Head of caudate nucleus (tissue), 42 donors: ENCODE measurements at places on chromosomes 4 and X.
A peak's percentile ranks its signal among the peaks of the same experiment; 100 is the strongest.

DNA sequence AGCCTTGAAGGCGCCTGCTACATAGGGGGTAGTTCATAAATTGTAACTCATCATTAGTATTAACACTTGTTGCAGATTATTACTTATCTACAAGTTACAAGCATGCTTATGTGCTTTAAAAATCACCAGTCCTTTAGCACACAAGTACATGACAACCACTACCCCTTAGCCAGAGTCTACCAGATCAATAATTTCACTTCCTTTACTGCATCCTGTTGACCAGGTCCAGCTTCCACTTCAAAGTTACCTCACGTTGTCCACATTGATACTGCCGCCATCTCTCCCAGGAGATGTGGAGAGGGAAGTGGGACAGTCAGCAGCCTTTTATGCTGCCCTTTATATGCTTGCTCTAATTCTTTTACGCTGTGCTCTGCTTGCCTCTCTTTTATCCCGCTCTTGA, 231.3 kb upstream of the CXXC4 start:
- no peak for DNase-seq

- no peak for DNase-seq
Measured at GRCh38 chr4:70666369-70666768, at the start of gene JCHAIN. Gene JCHAIN, minus strand, starts transcription at chr4:70666508. Its CDS starts 18 bp downstream, at chr4:70666490.

- no peak for DNase-seq
Measured at GRCh38 chrX:132836471-132836870, 122.0 kb downstream of the HS6ST2 start.

DNA sequence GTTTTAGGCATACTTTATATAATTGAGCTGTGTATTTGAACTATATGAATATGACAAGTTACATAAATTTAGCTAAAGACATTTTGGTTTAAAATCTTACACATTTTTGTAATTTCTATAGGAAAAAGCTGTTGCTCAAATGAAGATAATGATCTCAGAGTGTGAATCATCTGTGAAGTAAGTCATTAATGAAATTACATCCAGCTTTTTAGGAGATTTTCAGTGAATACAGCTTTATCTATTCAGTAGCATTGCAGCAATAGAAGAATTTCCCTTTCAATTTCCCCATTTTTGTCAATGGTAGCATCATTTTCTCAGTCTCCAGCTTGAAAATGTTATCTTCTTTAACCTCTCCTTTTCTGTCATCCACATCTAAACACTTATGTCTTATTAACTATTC, 59.5 kb downstream of the CEP135 start:
- no peak for DNase-seq

DNA sequence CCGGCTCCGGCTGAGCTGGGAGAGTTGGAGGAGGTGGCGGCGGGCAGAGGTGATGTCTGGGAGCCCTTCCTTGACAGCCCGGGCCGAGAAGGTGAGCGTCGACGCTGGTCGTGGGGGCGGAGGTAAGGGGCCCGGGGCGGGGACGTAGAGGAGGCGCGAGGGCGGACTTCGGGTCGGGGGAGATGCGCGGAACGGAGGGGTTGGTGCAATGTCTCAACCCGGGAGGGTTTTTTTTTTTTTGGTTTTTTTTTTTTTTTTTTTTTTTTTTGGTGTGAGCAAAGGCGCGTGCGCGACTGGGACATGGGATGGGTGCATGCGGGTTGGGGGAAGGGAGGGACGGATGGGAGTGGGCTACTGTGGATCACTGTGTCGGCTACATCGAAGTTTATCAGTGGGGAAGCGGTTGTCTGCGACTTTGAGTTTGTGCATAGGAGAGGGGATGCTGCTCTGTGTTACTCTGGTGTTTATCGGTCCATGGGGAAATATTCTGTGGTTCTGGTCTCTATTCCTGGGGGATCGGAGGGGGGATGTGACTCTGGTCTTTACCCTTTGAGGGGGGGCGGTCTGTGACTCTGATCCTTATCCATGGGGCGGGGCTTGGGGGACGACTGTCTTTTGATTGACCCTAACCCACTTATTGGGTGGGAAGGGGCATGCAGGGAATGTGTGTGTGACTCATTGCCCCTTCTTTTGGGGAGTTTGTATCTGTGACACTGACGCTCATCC, 537 bp downstream of the RBM10 start:
- no peak for DNase-seq

DNA sequence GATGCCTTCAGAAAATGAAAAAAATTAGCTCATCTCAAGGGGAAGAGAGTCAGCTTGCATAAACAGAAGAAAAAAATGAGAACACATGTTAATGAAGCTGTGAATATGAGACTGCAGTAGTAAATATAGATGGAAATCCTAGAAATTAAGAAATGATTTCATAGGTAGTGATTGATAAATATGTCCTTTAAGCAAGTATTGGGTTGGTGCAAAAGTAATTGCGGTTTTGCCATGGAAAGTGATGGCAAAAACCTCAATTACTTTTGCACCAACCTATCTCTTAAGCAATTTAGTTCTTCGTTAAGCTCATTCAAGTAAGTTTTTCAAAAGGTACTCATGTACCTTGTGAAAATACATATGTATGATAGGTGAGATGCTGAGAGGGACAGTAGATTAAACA, 400.9 kb downstream of the SH2D1A start:
- no peak for DNase-seq

GRCh38 chr4:102466298-102466697, 34.9 kb upstream of the NFKB1 start:
- no peak for DNase-seq

DNA sequence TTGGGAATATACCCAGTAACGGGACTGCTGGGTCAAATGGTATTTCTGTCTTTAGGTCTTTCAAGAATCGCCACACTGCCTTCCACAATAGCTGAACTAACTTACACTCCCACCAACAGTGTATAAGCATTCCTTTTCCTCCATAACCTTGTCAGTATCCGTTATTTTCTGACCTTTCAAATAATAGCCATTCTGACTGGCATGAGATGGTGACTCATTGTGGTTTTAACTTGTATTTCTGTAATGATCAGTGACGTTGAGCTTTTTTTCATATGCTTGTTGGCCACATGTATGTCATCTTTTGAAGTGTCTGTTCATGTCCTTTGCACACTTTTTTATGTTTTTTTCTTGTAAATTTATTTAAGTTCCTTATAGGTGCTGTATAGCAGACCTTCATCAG, 81.2 kb downstream of the ADAM29 start:
- no peak for DNase-seq

- no peak for DNase-seq
Measured at GRCh38 chr4:5988086-5988845, 30.0 kb downstream of the C4orf50 start.

- no peak for DNase-seq
Measured at GRCh38 chr4:188941524-188942119, 802.4 kb downstream of the TRIML1 start.

DNA sequence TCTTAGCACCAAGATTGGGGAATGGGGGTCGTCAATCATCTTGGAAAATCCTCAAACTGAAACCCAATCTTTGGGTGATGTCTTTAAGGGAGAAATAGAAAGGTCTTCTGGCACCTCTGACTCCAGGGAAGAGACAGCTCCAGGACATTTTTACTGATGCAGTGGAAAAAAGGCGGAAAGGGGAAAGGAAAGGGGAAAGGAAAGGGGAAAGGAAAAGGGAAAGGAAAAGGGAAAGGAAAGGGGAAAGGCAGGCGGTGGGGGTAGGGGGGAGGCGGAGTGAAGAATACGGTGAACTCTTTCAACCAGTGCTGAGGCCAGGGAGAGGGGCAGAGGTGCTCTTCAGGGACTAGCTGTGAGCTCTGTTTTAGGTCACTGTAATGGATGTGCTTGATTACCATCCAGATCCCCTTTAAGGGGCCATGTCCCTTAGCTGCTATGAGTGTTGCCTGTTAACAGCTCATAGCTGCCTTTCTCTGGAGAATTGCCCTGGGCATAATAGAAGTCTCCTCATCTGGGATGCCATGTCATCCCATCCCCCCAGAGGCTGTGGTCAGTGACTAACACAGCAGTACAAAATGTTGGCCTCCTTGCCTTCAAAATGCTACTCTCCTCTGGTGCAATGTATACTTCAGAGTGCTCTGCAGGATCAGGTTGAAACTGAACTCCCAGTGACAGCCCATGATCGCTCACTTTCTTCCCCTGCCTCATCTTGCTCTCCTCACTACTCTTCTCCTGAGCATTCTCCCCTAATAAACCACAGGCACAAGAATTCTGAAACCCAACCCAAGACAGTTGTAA, 92.4 kb upstream of the AP1S2 start:
- DNase-seq: no peak

GRCh38 chr4:51895158-51895557, 52.2 kb downstream of the DCUN1D4 start:
- DNase-seq: no peak

DNA sequence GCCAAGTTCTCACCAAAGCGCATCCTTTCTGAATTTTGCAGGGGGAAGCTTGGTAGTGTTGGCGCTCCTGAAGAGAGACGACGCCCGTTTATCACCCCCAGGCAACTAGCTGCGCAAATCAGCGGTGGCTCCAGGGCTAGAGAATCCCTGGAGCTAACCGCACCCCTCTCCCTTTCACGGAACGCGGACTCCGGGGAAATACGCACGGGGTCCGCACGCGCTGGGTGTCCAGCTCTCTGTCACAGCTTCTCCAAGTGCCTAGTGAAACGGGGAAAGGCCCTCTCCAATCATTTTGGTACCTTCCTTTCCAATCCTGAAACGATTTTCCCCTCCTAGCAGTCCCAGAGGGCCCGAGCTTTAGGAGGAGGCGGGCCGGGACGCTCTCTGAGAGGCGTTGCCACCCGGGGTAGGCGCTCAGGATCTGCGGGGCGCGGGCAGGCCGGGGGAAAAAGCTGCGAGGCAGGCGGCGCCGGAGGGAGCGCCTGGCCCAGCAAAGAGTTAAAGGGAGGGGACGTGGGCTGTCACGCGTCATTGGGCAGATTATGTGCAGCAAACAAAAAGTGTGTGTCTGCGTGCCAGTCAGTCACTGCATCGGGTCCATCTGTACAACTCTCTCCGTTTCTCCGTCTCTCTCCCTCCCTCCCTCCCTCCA, at the start of gene PRDM8:
Gene PRDM8, plus strand, starts transcription at position 582 of the 652 bp plus-strand sequence. CDS start 2,578 bp downstream, outside the sequence.
- DNase-seq: peak; percentile 77
